ENCODE measurements at places on chromosomes 12 and 14.

DNA sequence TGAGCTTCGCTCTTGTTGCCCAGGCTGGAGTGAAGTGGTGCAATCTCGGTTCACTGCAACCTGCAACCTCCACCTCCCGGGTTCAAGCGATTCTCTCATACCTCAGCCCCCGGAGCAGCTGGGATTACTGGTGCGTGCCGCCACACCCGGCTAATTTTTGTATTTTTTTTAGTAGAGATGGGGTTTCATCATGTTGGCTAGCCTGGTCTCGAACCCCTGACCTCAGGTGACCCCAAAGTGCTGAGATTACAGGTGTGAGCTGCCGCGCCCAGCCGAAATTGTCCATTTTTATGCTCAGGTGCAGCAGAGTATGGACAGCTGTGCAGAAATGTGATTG, 19.2 kb upstream of the CYP46A1 start:
- no peak for DNase-seq

DNA sequence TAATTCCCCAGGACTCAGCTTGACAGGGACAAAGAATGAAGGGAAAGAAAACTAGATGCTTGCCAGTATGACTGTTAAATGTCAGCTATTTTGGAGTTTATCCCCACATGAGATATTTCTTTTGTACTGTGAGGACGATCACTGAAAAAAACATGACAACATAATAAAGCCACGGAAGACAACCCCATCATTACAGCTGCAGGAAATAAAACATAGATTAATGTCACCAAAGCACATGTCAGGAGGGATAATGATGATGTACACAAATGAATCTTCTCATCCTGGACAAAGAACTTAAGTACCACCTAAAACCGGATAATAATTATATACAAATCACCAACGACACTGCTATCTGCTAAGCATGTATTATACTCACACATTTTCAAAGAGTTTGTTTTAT, 84.6 kb upstream of the GRIP1 start:
- DNase-seq = no peak

GRCh38 chr12:92987846-92988621, 58.9 kb upstream of the EEA1 start:
- DNase-seq = no peak

DNA sequence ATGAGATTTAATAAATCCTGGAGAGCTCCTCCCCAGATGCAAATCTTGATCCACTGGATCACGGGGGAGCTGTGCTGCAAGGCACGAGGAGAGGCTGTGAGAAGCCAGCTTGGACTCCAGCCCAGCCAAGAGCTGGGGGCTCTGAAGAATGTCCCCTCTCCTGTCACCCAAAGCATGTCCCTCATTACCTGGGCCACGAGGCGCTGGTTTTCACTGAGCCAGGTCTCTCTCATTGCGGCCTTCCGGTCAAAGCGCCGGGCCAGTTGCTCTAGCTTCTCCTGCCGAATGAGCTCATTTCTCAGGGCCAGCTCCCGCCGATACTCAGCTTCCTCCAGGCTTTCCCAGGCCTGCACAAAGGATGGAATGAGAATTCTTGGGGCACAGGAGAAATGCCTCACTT, 83.3 kb downstream of the SPTB start:
- no peak for DNase-seq

DNA sequence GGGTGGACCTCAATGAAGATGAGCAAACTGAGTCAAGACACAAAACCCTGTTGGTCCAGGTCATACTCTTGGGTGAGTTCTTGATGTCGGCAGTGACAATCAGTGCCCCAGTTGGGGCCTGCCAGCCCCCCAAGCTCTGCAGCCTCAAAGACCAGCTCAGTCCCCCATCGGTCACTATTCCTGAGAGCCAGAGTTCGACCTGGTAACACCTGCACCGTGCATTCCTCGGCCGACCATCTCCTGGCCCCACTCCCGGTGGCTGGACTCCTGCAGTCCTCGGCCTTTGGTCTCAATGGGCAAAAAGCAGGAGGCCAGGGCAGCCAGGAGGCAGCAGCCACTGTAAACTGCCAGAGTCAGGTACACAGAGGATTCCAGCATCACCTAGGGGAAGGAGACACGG, 32.5 kb downstream of the DAO start:
- no peak for DNase-seq

DNA sequence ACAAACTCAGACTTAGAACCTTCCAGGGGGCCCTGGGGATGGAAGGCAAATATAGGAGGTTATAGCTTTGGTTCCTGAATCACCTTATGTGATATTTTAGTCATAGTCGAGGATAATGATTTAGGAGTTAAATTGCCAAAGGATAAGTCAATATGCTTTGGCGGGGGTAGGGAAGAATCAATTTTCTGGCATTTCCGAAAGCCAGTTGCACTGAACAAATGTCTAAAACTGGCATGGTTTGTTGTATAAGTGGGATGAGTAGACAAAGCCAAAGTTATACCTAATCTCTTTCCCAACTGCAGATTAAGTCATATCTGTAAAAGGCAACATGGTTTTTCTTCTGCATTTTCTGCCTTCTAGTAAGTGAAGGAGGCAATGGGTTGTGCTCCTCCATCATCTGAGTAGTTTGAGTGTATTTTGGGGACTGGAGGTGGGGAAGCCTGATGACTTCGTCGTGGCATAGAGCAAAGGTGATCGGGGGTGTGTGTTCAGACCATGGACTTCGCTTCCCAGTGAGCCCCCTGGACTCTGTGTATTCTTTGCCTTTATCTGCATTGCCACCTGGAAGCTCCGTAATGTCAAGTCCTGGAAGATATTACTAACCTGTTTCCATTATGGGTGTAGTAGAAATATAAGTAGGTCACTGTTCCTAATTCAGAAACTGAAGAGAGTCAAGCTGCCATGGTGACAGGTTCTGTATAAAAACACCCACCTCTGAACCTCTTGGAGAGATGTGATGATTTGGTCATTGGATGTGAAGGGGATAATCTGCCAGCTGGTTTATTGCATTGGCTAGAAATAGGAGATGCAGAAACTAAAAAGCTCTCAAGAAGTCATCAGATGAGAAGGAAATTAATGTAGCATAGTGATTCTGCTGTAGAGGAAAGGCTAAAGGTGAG, 24.5 kb downstream of the PPFIBP1 start:
- DNase-seq = no peak

DNA sequence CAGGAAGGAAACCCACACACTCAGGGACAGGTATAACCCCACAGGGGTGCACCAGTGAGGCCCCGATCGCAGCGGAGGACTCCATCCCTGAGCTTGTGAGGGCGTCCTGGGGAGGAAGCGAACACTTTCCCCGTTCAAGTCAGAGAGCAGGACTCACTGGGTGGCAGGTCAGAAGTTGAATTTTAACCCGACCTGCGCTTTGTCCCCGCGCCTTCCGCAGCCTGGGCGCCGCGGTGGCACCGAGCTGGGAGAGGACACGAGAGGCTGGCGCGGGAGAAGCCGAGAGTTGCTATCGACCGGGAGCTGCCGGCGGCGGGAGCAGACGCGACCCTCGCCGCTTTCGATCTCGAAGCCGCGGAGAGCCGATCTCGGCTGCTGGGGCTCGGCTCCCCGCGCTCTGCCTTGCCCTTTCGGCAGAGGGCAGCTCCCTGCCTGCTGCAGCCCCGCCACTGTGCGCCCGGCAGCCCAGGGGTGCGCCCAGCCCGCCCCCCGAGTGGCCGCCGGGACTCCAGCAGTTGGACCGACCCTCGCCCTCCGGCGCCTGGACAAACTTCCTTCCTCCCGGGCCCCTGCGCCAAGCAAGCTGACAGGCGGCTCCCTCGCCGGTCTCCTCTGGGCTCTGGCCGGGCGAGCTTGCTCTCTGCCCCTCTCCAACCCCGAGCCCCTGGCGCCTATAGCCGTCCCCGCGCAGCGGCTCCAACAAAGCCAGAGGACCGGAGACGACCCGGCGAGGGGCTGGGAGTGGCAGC, 918 bp downstream of the LIN7A start:
- peak; percentile 55 for DNase-seq

DNA sequence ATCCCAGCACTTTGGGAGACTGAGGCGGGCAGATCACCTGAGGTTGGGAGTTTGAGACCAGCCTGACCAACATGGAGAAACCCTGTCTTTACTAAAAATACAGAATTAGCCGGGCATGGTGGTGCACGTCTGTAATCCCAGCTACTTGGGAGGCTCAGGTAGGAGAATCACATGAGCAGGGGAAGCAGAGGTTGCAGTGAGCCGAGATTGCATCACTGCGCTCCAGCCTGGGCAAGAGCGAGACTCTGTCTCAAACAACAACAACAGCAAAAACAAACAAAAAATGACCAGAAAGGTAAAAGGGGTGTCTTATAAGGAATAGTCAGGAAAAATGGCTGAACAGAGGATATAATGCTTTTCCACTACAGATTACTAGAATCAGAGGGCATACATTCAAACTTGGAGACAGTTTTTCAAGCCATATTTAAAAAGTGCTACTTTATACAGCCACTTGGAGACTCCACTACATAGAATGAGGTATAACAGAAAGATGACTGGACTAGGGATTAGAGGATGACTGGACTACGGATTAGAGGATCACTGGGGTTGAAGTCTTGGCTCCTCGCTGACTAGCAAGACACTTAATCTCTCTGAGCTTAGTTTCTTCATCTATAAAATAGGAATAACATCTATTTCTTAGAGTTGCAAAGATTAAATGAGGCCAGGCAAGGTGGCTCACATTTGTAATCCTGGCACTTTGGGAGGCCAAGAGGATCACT, 4.9 kb upstream of the CS start:
- no peak for DNase-seq

GRCh38 chr14:61438497-61438859, 117.1 kb downstream of the PRKCH start:
- no peak for DNase-seq

GRCh38 chr12:93008044-93008778, 79.1 kb upstream of the EEA1 start:
- no peak for DNase-seq

DNA sequence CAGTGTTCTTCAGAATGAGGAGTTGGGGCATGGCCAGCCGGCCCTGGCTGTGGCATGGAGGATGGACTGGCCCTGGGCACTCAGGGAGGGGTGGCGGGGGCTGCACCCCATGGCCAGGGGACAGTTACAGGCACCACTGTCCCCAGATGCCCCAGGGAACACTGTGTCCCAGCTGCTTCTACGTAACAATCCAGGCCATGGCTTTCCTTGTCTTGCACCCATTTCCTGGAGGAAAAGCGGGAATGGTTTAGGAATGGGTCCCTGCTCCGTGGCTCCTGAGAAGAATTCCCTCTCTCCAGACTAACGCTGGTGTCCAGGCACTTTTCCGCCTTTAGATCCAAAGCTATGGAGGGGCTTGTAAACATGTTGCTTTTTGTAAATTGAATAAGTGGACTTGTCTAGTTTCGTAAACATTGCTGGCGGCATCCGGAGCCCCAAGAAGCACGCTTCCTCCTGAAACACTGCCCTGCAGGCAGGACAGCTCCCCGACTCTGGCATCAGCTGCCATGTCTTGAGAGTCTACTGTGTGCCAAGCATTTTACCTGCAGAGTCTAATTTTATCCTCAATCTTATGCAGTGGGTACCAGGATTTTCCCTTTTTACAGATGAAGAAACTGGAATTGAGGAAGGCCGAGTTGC, 238.3 kb downstream of the SLC41A2 start:
- no peak for DNase-seq

DNA sequence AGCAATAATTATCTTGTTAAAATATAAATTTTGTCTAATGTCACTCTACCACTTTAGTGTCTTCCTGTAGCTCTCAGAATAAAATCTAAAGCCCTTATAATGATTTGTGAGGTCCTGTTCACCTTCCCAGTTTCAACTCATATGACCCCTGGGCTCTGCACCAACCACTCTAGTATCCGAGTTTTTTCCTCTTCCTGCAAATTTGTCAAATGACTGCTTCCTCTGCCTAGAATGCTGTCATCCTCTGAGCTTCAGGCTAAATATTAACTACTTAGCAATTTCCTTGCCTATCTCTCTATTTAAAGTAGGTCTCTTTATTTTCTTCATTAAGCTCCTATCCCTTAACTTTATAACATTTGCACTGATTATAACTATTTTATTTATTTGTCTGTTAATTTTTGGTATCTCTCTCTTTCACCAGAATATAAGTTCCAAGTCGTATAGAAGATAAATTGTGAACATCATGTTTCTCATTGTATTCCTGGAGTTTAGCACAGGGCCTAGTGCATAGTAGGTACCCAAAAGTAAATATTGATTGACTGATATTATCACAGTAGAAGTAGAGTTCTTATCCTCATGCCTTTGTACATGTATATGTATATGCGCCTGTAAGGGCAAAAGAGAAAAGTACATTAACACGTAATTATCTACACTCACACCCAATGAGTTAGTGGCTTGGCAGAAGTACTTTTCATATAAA, 196.0 kb downstream of the BCAT1 start:
- DNase-seq = no peak

DNA sequence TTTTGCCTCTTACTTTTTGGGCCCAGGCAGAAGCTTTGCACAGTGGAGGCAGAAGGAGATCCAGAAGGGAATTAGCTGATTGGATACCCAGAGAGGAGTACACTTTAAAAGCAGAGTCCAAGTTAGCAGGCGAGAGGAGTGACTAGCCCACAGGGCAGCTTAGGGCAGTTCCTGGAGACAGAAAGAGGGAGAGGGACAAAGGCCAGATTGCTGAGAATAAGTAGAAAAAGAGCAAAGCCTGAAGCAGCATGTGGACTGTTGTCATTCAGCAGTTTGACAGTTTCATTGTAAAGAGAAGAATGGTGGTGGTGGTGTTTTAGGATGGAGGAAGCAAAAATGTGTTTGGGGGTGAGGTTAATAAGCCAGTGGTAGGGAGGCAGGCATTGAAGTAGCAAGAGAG, 95.1 kb downstream of the PELI2 start:
- DNase-seq = no peak

DNA sequence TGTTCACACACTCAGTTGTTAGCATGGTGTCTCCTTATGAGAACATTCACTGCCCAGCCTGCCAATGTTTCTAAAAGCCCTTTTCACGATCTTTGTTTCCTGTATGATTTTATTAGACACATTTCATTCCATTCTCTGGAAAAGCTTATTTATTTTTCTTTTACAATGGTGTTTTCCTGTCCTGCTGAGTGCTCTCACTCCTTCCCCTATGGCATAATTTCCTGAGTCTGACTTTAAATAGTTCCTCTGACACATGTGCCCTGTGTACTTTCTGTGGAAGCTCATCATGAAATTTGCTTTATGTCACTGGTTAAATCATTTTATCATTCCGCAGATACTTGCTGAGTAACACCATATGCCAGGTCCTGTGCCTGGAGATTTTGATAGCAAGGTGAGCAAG, 612.0 kb downstream of the FLRT2 start:
- DNase-seq = peak; percentile 13

DNA sequence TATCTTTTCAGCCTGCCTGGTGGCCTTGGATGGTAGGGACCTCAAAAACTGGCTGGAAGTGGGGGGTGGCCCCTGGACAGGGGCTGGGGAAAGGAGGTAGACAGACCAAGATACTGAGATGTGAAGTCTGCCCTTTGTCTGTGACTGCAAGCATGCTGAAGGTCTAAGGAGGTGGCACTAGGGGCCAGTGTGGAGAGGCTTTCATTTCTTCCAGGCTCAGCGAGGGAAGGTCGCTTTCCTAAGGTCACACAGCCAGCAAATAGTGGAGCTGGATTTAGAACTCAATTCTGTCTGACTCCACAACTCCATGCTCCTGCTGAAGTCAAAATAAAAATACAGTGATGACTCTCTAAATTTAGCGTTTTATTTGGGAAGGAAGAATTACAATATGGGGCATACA, 11.3 kb upstream of the PLBD2 start:
- no peak for DNase-seq

Measured in Daoy (cell line).